Left lung (tissue), 14 donors: ENCODE measurements at places on chromosomes 3 and 15. TPM values are rescaled to one million over a fixed set of nuclear protein-coding genes. Genes with fewer than 3 reads are reported as not detected.

DNA sequence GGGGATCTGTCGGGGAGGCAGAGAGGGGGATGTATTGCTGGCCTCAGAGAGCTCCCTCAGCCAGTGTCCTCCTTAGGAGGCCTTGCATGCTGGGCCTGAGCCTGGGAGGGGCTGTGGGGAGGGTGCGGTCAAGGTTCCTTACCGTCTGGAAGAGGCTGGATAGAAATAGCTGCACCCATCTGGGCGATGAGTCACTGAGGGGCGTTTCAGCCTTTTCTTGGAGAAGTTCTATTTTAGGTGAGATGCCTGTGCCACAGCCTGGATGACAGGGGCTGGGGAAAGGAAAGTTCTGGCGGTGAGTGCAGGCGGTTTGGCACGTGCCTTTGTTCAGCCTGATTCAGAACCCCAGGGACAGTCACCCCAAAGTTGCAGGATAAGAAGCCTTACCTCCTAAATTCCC is 35.7 kb upstream of the APEH start:
- no peak for DNase-seq

GRCh38 chr3:112407888-112408702 is 75.1 kb downstream of the CD200 start:
- DNase-seq: no peak

GRCh38 chr15:63135281-63135680 is 13.6 kb downstream of the LACTB start:
- no peak for DNase-seq

DNA sequence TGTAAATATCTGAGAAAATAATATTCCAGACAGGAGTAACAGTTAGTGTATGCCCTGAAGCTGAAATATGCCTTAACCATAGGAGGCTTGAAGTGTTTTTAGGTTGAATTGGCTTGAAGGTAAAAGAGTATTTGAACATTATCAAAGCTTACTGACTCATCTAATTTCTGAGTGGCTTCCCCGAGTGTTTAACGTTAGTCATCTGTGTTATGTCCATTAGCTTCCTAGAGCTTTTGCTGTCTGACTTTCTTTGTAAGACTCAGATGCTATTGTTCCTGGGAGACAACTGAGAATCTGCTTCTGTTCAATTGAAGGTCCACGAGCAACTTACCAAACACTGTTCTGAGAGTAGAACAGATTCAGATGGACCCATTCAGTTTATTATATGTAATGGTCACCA is 656.8 kb upstream of the NECTIN3 start:
- DNase-seq: no peak

GRCh38 chr3:15327941-15328340 is 4.4 kb downstream of the SH3BP5 start:
- DNase-seq: no peak

DNA sequence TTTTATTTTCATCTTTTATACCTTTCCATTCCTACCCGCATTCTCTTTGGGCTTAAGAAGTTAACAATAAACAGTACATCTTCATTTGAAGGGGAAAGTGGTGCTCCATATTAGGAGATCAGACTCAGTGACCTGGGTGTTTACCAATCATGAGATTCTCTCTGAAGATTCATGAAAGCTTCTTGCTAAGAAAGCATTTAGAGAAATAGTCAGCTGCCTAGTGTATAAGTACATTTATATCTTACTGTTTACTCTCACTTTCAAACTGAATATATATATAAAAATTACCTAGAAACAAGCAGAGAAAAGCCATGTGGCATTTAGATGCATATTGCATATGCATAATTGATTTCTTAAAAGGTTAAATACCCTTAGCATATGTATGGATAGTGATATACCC is 100.5 kb downstream of the KCNH8 start:
- no peak for DNase-seq

DNA sequence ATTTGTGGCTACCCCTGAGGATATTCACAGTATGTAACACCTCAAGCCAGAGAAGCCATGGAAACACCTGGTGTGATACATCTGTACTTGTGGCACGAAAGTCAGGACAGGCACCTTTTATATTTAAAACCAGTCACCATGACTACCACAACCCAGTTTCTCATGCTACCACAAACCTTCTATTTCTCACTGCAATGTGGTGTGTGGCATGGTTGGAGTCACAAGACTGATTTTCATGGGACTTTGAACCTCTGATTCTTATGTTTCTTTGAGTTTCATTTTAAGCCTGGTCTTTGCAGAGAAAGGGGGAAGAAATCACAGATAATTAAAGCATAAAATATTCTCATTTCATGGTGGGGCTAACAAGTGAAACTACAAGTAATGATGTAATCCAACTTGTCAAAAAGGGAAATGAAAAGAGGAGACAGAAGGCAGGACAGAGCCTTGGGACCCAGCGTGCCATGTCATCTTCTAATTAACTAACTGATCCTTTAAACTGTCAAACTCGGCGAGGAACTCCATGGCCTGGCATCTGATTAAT is 175.9 kb downstream of the PDZRN3 start:
- no peak for DNase-seq

DNA sequence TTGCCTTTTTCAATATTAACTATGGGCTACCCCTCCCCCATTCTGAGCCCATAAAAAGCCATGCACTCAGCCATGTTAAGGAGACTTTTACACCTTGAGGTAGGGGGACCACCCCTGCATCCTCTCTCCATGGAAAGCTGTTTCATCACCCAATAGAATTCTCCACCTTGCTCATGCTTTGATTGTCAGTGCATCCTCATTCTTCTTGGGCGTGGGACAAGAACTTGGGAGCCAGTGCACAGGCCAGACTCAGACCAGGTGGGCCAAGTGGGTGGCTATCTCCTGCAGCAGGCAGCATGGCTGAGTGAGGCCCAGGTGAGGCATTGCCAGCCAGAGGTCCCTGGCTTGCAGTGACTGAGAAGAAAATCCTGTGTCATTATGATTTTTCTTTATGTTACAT is 357.4 kb upstream of the CDIN1 start:
- no peak for DNase-seq

GRCh38 chr3:143648218-143648617 is 200.1 kb downstream of the SLC9A9 start:
- DNase-seq: no peak

DNA sequence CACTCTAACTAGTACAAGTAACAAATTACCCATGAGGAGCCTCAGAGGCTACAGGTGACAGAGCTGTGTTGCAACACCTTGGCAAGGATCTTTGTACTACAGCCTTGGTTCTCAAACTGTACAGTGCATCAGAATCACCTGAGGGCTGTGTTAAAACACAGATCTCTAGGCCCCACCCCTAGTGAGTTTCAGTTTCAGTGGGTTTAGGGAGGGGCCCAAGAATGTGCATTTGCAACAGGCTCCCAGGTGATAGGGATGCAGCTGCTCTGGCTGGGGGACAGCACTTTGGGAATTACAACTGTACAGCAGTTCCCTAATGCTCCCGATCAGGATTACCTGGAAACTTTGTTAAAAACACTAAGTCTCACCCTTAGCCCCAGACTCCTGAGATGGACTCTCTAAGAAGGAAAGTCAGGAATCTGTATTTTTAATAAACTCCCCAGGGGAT is 66.1 kb upstream of the NR2F2 start:
- peak; percentile 68 for DNase-seq

GRCh38 chr3:129734449-129734848 is 128.0 kb upstream of the PLXND1 start:
- no peak for DNase-seq

- DNase-seq: no peak
Observed at GRCh38 chr3:172666181-172666872, 44.5 kb downstream of the NCEH1 start.

- DNase-seq: no peak
Observed at GRCh38 chr15:82292271-82292670, 29.7 kb downstream of the SAXO2 start.

DNA sequence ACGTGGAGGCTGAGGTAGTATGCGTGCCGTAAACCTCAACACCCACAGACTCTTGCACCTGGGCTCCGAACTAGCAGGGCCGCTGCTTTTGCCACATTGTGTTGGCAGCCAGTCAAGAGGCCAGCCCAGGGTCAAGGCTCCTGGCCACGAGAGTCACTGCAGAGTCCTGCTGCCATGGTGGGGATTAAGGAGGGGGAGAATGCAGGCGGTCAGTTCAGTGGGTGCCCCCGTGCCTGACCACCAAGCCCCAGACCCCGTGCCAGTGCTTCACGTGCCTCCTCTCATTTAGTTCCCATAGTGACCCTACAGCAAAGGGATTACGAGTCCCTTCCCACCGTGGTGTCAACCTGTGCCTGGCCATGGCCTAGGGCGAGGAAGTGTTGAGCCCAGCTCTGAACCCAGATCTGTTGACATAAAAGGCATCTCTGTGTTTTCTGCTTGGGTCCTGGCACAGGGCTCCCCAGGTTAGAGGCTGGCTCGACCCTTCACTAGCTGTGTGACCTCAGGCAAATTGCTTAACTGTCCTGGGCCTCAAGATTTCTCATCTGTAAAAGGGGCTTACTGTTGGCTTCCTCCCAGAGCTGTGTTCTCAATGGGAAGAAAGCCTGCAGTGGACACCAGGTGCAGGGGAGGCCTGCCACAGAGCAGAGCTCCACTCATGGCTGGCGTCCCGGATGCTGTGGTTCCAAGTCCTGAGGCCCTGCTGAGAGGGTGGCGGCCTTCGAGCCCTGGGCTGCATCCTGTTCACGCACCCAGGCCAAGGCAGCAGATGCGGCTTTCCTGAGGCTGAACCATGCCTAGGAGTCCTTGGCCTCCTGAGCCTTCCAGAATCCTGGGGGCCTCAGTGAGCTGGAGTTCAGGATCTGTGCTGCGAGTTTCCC is 32.8 kb downstream of the FBLN2 start:
- DNase-seq: no peak

- DNase-seq: no peak
Observed at GRCh38 chr3:111906656-111907055, 47.6 kb downstream of the PHLDB2 start.

- no peak for DNase-seq
Observed at GRCh38 chr15:47688573-47689086, 28.7 kb upstream of the SEMA6D start.

DNA sequence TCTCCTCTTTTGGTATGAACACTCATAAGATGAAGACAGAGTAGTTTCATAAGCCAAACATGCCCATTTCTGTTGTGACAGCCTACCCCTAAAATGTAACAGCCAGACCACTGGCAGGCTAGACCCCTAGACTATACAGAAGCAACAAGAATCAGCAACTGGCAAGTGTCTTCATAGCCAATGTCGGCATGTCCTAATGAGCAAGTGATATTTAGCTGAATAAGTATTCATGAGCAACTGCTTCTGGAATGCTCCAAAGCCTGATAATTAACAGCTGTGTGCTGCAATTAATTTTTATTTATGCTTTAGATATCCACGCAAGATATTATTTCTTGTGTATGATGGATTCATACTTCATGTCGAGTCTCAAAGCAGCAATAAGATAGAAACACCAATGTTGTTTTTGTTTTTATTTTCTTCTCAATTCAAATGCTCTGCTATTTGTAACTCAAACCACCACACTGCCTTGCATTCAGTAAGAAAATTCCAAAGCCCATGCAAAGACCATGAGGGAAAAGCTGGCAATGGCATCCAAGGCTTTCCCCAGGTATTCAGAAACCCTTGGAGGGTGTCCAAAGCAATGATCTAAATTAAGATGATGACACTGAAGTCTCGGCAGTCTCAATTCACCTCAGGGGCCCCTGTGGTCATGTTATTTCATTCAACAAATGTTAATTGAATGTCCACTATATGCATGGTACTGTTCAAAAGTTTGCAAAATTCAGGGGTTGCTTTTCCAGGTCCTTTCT is 167.7 kb upstream of the NECTIN3 start:
- DNase-seq: no peak

DNA sequence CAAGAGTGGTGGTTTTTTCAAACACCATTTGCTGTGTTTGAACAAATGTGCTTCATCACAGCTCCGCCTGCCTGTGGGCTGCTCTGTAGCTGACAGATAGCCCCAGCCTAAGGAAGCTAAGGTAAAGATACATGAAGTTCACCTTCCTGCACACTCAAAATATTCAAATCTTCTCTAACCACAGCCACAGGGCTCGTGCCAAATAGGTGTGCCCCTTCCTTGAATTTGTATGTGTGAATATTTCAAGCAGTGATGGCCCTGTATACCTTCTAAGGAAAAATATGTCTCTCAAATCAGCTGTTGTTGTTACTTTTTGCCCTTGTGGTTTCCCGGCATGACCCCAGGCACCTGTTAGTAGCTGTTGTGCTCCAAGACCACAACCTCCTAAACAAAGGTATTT is 92.8 kb downstream of the CCNL1 start:
- no peak for DNase-seq

DNA sequence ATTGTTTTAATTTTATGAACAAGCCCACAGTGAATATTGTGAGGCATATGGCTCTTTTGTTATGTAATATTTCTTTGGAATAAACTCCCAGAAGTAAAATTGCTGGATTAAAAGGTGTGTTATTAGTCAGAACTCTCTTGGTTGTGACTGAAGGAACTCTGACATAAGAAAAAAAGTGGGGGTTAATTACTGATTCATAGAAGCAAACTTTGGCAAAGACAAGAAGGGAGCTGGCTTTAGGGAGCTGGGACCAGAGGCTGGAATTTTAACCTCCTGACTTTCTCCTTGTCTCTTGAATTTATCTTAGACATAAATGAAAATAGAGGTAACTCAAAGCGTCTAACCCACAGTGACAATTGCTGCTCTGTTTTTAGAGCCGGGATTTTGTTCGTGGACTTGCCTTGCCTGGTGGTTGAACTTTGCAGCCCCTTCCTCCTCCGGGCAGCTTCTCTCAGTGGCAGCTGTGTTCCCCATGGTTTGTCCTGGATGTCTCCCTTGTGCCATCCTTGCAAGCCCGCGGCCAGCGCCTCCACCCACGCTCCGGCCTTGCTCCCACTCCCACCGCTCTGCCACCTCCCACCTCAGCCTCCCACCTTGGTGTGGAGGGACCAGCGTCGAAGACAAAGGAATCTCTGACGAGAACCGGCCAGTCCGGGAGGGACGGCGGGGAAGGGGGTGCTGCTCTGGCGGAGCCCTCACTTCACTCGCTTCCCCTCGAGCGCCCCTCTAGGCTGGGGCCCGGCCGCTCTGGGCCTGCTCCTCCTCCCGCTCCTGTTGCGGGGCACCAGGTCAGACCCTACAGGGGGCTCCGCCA is 28.0 kb downstream of the ARHGAP31 start:
- no peak for DNase-seq

- no peak for DNase-seq
Observed at GRCh38 chr3:89522155-89522554, 414.7 kb downstream of the EPHA3 start.

- DNase-seq: no peak
Observed at GRCh38 chr3:61821823-61822251, 260.5 kb downstream of the PTPRG start.

- DNase-seq: no peak
Observed at GRCh38 chr15:26582840-26583239, 190.0 kb downstream of the GABRB3 start.

DNA sequence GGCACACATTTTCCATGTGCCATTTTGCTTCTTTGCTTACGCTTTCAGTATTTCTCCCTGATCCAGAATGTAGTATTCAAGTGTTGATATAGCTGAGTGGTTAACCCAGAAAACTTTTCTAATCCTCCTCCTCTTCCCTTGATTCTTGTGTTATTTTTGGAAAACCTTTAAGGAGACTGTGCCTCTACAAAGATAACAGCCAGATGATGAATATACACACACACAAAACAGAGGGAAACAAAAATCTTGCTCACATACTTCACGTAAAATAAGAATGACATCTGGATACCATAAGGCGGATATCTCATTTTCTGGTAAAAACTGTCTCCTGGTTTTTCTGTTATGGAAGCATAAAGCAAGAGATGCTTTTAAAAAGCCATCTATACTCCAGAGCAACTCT is 295.8 kb upstream of the THBS1 start:
- no peak for DNase-seq

VPS13C gene
- 65.8 TPM for polyA plus RNA-seq

LRRIQ4 gene
- 0.11 TPM for polyA plus RNA-seq

TMEM266 gene
- polyA plus RNA-seq: 2.1 TPM

SH2D7 gene
- 0.56 TPM for polyA plus RNA-seq

EIF4E3 gene
- polyA plus RNA-seq: 10.4 TPM

VILL gene
- 26.6 TPM for polyA plus RNA-seq

TP63 gene
- 0.52 TPM for polyA plus RNA-seq

NANOGP8 gene
- not detected for polyA plus RNA-seq
